ENCODE measurements at places on chromosomes 12 and 14.
A peak's percentile ranks its signal among the peaks of the same experiment; 100 is the strongest.

DNA sequence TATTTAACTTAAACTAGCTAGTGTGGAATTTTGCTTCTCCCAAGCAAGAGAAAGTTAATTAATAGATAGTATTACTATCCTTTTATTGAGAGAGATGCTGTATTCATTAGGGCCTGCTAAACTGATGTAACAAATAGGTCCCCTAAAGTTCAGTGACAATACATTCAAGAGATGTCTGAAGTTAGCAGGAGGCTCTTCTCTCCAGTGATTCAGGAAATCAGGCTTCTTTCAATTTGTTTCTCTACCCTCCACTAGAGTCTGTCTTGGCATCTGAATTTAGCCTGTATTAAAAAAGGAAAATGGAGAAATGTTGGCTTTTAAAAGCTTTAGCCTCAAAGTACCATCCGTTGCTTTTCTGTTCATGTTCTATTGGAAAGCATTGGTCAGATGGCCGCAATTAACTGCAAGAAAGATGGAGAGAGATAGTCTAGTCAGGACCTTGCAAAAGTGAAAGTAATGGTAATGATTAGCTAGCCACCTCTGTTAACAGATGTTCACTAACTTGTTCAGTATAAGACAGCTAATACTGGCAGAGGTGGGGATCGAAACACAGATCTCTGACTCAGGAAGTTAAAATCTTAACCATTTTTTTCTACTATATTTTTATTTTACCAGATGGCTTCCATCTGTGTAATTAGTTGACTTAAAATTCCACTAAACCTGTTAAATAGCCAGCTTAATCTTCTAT lies 786.8 kb downstream of the TMTC2 start:
- no peak for DNase-seq

DNA sequence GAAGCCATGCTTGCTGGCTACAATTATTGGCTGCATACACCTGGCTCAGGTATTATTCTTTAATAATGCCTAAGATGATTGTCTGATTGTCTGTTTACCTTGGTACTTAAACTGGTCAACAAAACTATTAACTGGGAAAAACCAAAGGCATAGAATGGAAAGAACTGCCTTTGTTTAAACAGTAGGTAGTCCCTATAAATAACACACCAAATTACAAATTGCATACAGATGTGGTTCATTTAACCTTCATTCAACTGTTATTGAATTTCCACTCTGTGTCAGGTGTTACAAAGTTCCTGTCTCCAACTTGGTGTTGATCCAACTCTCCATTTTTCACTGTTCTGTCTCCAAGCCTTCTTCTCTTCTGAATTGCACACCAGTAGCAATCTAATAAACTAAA lies 79.8 kb upstream of the FSCB start:
- DNase-seq, result no peak

GRCh38 chr14:96165493-96166436 lies 38.9 kb upstream of the BDKRB2 start:
- DNase-seq, result no peak

- peak; percentile 84 for DNase-seq
These were observed 1.5 kb downstream of the IRF2BPL start for GRCh38 chr14:77026930-77027537.

DNA sequence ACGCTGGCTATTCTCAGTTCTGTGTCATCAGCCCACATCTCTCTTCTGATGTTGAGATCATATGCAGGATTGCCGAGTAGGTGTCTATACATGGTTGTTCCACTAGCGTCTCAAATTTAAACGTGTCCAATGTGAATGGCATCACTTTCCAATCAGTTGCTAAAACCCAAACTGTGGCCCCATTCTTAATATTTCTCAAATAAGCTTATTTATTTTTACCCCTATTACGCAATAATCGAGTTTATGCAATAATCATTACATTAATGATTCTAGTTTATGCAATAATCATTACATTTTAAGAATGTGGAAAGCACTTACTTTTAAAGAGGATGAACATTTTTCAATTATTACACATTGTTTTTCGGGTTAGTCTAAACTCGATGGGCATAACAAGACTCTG lies 47.8 kb downstream of the ACSS3 start:
- no peak for DNase-seq

DNA sequence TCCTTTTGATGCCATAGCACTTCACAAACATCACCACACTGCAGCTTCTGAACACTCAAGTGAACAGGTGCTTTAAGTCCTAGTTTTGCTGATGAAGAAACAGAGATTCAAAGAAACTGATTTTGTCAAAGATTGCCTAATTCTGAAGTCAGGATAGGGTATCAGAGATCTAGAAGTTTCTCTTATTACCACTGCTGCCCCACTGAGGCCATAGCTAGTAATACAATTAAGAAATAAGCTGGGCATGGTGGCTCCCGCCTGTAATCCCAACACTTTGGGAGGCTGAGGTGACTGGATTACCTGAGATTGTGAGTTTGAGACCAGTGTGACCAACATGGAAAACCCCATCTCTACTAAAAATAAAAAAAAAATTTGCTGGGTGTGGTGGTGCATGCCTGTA lies 458.3 kb upstream of the SEL1L start:
- peak; percentile 44 for DNase-seq

DNA sequence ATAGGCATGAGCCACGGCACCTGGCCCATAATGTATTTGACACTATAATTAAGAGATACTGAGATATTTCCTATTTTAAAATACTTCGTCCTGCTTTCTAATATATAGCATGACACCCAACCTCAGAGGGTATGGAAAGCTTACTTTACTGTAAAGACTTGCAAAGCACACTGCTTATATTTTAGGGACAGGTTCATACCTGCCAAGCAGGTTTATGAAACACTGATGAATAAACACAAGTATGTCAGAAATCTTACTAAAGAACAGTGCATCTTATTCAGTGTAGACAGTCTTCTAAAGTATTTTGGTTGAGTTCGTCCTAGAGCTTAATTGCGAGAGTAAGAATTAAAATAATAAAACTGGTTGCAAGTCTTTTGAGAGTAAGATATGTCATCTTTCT lies 65.4 kb downstream of the PPFIBP1 start:
- no peak for DNase-seq

DNA sequence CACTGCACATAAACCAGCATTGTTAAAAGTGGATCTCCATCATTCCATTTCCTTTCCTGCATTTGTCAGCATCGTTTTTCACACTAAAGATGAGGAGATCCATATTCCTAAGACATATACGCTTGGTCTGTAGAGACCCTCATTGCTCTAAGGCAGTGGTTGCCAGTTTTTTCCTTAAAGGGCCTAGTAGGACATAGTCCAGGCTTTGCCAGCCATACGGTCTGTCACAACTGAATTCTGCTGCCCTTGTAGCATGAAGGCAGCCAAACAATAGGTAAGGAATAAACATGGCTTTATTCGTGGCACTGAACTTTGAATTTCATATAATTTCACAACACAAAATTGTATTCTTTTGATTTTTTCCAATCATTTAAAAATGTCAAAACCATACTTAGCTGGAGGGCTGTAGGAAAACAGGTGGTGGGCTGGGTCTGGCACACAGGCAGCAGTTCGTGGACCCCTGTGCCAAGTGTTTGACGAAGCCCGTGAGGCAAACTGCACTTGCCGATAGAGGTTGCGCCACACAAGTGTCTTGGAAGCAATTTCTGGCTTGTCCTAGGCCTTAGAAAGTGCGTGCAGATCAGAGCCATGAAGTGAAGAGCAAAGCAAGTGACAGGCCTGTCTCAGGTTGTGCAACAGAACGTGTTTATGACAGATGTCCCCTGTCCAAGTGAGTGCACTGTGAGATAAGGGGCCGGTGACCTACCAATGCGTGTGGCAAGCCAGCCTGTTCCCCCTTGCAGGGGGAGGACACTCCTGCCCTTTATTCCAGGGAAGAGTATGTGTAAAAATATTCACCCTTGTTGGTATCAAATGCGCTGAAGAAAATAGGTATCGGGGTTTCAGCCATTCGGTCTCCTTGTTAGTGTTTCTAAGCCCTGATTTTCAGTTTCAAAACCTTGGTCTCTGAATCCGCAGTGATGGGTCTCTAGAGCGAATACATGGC lies 916 bp upstream of the CHPT1 start:
- peak; percentile 95 for DNase-seq

- DNase-seq, result no peak
These were observed 214.3 kb downstream of the EFCAB11 start for GRCh38 chr14:89740241-89740640.

- DNase-seq, result no peak
These were observed 604.9 kb downstream of the MED13L start for GRCh38 chr12:115672506-115673080.

DNA sequence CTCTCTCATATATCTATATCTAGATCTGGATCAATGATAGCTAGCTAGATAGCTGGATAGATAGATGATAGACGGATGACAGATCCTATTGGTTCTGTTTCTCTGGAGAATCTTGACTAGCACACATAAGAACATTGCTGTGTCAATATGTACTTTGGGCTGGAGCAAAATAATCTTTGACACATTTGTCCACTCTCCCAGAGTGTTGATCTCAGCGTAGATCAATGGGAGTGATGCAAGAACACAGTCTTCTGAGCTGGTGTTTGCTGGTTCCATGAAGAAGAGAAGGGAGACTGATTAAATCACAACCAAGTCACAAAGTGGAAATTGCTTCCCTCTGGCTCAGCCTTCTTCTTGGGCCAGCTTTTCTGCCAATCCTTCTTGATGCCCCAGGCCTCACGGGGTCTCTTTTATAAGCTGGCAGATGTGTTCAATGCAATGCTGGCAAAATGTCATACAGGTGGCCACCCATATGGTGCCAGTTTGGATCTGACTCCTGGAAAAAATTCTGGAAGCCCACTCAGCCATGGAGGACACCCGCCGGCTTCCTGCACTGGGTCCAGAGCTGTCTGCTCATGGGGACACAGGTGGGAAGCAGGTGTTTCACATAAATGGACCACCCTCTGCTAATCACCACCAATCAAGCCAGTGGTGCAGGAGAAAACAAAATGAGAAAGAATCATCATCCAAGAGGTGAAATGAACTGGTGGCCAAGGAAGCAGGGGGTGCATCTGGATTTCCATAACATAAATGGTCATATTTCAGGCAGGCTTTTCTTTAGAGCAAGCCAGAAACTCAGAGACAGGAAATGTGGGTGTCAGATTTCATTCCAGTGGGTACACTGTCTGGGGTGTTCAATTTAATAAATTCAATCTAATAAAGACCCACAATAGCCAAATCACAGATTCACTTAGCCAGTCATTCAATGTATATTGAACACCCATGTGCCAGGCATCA lies 310.3 kb downstream of the DPF3 start:
- no peak for DNase-seq

- peak; percentile 8 for DNase-seq
These were observed 314.6 kb downstream of the BCL11B start for GRCh38 chr14:98957211-98958047.

GRCh38 chr14:97602438-97603117 lies 805.4 kb downstream of the VRK1 start:
- no peak for DNase-seq

- DNase-seq, result no peak
These were observed 1226.8 kb upstream of the FLRT2 start for GRCh38 chr14:84303140-84303539.

- DNase-seq, result no peak
These were observed 34.6 kb downstream of the ABHD12B start for GRCh38 chr14:50906326-50907065.

DNA sequence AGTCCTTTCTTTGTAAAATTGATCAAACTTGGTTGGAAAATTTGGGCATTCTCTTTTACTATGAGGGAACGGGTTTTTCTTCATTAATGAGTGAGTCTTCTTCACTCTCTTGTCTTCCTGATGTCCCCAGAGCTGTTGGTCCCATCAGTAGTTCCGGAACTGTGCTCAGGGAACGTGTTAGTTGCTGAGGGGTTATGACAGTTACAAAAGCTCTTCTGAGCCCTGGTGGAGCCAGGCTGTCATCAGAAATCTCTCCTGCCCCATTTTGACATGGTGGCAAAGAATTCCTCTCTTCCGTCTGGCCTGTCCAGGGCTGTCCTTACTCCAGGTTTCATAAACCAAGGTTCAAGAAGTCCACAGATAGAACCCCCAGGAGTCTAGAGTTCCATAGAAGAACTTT lies 208.5 kb downstream of the SLC41A2 start:
- DNase-seq, result no peak

GRCh38 chr12:88725592-88726143 lies 145.4 kb upstream of the KITLG start:
- DNase-seq, result no peak

DNA sequence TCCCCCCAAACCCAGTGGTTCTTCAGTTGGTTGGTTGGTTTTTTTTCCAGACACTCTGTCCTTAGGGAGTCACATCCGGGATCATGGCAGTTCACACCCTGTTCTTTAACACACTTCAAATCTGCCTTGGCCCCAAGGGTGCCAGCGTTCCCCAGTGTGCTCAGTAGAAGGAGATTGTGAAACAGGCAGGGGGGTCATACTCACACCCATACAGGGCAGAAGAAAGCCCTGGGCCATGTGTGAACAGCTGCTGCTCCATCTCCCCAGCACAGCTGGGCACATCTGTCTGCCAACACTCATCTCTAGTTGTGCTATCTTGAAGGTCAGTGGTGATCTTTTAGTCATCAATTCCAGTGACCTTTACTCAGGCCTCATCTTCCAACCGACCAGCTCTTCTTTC lies 64.4 kb upstream of the FUT8 start:
- DNase-seq, result no peak

DNA sequence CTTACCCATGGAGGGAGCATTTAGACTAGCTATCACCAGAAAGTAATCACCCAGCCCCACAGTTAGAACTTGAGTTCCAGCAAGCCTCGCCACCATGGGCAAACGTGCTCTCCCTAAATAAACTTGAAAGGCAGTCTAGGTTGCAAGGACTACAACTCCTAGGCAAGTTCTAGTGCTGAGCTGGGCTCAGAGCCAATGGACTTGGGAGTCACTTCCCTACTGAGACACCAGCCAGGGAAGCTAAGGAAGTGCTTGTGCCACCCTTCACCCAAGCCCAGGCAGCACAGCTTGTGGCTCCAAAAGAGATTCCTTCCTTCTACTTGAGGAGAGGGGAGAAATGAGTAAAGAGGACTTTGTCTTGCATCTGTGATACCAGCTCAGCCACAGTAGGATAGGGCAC lies 57.9 kb downstream of the SLCO1A2 start:
- no peak for DNase-seq

DNA sequence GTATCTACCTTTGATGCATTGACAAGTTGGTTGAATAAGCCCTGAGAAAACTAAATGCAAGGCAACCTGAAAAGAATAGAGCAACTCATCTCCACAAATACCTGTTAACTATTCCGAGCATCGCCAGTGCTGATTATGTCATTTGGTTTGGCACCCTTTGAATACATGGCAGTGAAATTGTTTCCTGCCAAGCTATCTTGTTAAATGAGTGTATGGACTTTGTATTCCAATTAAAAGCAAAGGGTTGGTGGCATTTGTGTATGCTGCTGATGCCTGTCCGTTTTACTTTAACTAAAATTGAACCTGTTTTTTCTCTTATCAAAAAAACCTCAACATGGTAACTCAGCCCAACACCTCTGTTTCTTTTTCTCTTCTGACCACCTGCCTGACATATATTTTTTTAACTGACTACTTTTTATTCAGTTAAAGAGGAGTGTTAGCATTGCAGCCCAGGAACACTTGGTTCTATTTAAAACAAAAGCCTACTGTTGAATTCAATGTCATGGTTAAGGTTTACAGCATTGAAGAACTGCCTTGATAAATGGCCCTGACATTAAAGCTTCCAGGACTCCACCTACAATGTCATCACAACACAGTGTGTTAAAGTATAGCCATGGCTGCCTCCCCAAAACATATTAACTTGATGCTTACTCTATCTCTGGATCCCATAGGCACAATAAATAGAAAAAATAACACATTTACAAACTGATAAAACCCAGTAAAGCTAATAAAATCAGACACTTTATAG lies 838.3 kb upstream of the NOVA1 start:
- DNase-seq, result no peak

- peak; percentile 83 for DNase-seq
These were observed 494 bp downstream of the GCH1 start for GRCh38 chr14:54902143-54902520.

GRCh38 chr14:28243600-28243999 lies 523.0 kb upstream of the FOXG1 start:
- no peak for DNase-seq
